Bone marrow (tissue), 2 donors: ENCODE measurements at places on chromosomes 13 and 19.
A peak's percentile ranks its signal among the peaks of the same experiment; 100 is the strongest.

DNA sequence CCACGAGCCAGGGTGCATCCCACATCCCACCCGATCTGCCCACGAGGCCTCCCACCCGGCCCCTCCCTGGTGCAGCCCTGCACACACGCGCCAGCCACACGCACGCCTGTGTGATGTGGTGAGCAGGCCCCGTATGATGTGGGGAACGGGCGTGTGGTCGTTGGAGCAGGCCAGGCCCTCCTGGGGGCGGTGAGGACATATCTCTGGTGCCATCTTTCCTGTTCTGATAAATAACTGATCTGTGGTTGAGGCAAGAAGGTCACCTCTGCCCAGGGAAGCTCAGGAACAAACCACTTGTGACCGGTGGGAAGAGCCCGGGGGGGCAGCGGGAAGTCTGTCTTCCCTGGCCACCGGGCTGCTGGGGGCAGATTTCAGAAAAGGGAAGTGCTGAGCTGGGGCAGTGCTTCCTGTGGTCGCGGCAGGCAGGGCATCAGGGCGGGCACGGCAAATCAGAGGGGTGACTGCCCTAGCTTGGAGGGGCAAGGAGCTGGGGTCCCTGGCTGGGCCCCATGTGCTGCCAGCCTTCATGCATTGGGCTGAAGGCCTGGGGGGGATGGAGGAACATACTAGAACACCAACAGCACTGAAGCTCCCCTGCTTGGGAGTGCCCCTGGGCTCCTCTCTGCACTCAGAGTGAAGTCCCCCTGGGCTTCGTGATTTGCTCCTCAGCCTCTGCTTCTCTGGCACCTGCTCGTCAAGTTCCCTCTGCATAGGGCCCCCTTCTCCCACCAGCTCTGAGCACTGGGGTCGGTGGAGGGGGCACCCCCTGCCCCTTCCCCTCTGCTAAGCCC lies 35.2 kb upstream of the SLC7A10 start:
- peak; percentile 38 for DNase-seq

DNA sequence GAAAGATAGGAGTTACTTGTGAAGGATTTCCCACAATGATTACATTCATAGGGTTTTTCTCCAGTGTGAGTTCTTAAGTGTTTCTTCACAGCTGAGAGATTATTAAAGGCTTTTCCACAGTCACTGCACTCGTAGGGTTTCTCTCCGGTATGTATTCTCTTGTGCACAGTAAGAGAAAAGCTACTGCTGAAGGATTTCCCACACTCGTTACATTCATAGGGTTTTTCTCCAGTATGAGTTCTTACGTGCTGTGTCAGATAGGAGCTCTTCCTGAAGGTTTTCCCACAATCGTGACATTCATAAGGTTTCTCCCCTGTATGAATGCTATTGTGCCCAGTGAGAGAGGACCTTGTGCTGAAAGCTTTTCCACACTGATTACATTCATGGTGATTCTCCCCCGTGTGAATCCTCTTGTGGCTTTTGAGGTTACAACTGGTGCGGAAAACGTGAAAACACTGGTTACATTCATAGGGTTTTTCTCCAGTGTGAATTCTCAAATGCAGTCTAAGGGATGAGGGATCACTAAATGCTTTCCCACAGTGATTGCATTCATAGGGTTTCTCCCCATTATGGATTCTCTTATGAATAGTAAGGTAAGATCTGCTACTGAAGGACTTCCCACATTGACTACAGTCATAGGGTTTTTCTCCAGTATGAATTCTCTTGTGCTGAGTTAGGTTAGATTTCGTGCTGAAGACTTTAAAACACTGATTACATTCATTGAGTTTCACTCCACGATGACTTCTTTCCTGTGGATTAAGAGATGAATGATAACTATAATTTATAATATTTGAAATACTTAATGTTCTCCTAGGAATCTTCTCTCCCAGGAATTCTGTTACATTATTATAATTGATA lies 20.6 kb downstream of the ZNF558 start:
- no peak for DNase-seq

DNA sequence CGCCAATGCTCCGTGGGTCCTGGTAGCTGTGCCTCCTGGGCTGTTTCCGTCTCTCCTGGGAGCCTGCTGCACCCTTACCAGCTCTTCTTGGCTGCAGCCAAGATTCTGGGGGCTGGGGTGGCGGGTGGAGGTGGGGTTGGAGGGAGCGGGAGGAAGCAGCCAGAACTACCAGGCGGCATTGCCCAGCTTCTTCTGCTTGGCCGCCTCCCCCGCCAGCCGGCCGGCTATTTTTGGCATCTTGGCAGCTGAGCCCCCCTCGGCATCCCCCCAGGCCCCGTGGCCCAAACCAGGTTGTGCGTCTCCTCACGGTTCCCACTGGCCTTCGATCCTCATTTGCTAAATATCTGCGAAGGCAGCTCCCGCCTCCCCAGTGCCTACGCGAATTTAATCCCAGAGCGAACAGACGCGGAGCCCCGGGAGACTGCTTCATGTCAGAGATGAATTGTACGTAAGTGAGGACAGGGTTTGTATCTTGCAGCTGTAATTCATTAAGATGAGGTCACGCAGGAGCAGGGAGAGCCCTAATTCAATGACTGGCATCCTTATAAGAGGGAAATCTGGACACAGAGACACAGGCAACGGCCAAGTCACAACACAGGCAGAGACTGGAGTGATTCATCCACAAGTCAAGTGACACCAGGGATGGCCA lies 12.8 kb upstream of the PEAK3 start:
- no peak for DNase-seq

GRCh38 chr19:3387645-3388589 lies 21.5 kb downstream of the NFIC start:
- DNase-seq, result no peak

- no peak for DNase-seq
Measured at GRCh38 chr13:19767966-19768365, 14.8 kb downstream of the PSPC1 start.

GRCh38 chr13:91158017-91158395 lies 189.5 kb upstream of the MIR17HG start:
- no peak for DNase-seq

GRCh38 chr13:39035204-39035603 lies 2.7 kb downstream of the PROSER1 start:
- no peak for DNase-seq

GRCh38 chr13:112645327-112645914 lies 44.4 kb upstream of the ATP11A start:
- no peak for DNase-seq

DNA sequence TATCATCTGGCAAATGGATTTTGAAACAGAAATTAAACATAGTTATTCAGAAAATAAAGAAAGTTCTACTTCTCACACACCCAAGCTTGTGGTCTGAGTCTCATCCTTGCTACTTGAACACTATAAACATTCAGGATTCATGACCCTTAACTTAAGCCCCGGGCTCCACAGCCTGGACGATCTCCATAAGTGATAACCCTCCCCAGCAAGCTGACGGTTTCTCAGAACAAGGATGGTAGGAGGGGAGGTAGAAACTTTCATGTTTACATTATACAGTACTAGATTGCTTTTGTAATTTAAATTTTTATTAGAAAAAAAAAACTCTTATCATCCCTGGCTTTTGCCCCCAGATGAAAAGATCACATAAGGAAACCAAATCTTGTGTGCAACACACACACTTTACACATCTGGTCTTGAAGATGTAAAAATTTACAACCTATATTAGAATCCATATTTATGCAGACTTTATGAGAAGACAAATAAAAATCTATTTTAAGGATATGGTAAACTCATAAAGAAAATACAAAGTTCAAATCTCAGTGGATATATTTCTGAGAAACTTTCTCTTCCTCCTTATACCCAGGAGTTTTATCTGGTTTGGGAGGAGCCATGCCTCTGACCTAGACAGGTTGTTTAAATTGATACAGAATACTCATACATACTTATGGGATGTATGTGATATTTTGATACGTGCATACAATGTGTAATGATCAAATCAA lies 20.0 kb upstream of the ATP12A start:
- DNase-seq, result no peak

DNA sequence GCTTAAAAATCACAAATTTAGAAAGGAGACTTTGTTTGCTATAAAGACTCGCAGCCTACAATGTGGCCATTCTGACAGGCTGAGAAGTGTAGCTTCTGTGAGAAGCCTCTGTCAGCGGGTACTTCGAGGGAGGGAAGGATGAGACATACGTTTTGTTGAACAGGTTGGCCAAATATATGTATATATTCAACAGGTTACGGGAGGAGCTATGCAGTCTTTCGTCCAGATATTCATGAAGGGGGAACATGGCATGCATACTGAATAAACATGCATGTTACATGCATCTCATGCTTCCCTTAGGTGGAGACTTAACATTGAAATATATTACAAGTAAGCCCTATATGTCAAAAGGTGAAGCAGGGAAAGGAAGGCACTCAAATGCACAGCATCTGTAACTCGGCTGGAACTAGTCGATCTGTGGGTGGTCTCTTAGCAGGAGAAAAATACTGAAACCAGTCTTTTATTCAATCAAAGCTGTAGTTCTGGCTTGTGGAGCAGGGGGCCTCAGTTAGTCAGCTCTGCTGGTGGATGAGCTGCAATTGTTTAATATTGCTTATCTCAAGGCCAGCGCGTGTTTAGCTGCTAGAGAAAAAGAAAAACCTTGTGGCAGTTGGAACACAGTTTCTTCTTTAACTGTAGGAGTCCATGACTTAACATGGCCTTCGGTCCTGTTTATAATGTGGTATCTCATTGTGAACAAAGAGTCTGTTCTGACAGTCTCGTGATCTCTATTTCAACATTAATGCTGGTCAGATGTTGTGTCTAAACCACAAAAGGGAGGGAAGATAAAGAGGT lies 94.3 kb downstream of the FAM216B start:
- no peak for DNase-seq

DNA sequence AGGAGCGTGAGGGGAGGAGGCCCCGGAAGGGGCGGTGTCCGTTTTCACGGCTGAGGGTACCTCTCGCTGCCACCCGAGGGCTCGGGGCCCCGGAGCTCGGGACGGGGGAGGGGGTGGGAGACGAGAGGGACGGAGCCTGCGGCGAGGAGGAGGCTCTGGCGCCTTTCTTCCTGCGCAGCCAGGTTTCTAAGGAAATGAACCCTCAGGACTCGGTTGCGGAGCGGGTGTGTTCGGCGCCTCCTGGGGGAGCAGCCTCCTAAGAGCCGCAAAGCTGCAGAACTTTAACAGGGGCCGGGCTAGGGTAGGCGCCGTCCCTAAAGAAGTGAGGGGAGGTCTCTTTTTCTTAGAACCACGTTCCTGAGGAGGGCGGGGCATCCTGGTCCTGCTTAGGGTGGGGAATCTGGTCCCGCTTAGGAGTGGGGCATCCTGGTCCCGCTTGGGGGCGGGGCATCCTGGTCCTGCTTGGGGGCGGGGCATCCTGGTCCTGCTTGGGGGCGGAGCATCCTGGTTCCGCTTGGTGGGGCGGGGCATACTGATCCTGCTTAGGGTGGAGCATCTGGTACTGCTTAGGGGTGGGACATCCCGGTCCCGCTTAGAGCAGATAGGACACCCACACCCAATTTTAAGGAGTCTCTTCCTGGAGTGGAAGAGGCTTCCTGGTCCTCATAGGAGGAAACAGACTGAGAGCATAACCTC lies 6.2 kb downstream of the SYT5 start:
- no peak for DNase-seq

DNA sequence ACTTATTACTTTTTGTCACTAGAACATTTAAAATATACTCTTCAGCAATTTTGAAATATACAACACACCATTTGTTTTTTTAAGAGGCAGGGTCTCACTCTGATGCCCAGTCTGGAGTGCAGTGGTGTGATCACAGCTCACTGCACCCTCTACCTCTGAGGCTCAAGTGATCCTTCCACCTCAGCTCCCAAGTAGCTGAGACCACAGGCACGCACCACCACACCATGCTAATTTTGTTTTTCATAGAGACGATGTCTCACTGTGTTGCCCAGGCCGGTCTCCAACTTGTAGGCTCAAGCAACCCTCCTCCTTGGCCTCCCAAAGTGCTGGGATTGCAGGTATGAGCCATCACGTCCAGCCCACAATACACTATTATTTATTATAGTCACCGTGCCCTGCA lies 2.6 kb downstream of the IGFL2 start:
- no peak for DNase-seq

- DNase-seq, result no peak
Measured at GRCh38 chr13:66704110-66704509, 526.0 kb downstream of the PCDH9 start.

- DNase-seq, result no peak
Measured at GRCh38 chr13:20157151-20157796, 3.6 kb downstream of the GJA3 start.

GRCh38 chr19:47633517-47633916 lies 24.6 kb downstream of the BICRA start:
- no peak for DNase-seq

DNA sequence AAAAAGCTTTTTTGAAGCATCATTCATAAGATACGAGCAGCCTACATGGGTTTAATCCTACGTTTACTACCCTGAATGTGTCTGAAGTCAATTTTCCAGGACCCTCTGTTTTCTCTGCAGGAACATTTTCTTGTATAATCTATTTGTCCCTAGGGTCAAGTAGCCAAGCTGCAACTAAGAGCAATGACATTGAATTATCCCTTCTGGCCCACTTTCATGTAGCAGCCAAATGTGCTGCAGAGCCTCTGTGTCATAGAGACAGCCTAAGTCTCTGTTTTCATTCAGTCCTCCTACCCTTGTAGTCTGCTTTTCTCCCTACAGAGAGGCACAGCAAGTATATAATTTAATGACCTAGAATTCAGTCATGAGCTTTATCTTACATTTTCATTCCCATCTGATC lies 82.1 kb downstream of the ZAR1L start:
- DNase-seq, result no peak

DNA sequence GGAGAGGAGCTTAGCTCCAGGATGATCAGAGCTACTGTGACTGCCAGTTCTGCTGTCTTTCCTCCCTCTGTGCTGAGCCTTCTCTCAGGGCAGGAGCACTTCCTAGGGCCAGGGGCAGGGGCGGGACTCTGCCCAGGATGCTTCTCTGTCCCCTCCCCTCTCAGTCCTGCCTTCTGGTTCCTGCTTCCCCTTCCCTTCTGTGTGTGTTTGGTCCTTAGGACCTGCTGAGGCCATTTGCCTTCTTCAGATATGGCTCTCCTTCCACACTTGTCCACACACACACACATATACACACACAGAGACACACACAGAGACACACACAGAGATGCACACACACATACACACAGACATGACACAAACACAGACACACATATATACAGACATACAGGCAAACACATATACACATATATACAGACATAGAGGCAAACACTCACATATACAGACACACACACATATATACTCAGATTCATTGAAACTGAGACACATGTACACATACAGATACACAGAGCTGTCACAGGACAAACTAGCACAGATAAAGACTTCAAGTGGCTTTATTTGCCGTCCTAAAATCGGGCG lies 22.0 kb upstream of the CD177 start:
- no peak for DNase-seq

DNA sequence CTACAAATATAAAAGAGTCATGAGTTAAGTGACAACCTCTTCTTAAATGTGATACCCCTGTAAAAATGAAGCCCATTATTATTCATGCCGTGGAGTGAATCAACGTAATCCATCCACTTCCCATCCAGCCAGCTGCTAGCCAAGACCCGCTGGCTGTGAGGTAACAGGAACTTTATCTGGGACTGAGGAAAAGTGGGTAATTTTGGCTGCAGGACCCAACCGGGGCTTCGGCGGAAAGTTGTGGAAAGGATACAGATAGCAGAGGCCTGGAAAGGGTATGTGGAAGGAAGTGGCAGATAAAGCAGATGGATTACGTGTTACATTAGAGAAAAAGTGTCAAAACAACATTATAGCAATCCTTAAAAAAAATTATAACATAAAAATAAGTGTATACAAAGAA lies 48.3 kb downstream of the SLC7A1 start:
- DNase-seq, result no peak
